ENCODE measurements at places on chromosomes 5 and 9. TPM values are rescaled to one million over a fixed set of nuclear protein-coding genes. Genes with fewer than 3 reads are reported as not detected.

Gene NR2F1
- not detected for total RNA-seq

Gene FOXI1
- 0.16 TPM for total RNA-seq

Gene CCL27
- total RNA-seq: not detected

Gene DAB2
- total RNA-seq: 0.78 TPM

DNA sequence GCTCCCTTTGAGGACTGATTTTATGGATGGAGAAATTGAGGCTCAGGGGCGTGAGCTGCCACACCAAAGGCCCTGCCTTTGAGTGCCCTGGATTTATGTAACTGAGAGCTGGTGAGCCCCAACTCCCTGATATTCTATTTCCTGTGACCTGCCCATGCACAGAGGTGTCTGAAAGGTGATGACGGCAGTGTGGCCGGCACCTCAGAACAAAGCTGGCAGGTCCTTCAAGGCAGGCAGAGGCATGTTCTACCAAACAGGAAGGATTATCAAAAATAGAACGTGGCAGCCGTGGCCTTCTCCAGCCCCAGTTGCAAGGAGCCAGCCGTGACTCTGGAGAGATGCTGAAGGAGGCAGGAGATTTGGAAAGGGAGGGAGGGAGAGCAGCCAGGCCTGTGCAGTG is 36.2 kb downstream of the INSYN2B start:
- H3K4me3 ChIP-seq: no peak overlapping the region
- H3K36me3 ChIP-seq: peaks cover 10% of the 10 kb centered on the region
- DNase-seq: no peak
- H3K27ac ChIP-seq: no peak overlapping the region
- H3K27me3 ChIP-seq: no peaks in the 10 kb centered on the region

GRCh38 chr5:179376701-179377420 is 31.6 kb upstream of the ADAMTS2 start:
- H3K4me1 ChIP-seq: no peaks in the 10 kb centered on the region
- DNase-seq: no peak
- H3K27ac ChIP-seq: no peak overlapping the region
- H3K36me3 ChIP-seq: no peaks in the 10 kb centered on the region
- H3K4me3 ChIP-seq: no peak overlapping the region

DNA sequence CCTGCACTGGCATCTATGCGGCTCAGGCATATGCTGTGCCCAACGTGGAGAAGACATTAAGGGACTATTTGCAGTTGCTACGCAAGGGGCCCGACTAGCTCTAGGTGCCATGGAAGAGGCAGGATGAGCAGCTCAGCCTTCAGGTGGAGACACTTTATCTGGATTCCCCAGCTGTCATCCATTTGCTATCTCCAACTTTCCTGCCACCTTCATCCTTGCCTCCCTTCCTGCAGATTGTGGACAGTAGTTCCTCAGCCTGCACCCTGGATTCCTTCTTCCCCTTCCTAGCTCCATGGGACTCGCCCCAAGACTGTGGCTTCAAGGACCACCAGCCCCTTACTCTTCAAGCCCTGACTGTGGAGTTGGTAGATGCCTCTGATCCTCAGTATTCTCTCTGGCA is 2.0 kb downstream of the SLC35A4 start:
- H3K27ac ChIP-seq: no peak overlapping the region
- peaks cover 53% of the 10 kb centered on the region for H3K4me1 ChIP-seq
- H3K4me3 ChIP-seq: no peak overlapping the region

DNA sequence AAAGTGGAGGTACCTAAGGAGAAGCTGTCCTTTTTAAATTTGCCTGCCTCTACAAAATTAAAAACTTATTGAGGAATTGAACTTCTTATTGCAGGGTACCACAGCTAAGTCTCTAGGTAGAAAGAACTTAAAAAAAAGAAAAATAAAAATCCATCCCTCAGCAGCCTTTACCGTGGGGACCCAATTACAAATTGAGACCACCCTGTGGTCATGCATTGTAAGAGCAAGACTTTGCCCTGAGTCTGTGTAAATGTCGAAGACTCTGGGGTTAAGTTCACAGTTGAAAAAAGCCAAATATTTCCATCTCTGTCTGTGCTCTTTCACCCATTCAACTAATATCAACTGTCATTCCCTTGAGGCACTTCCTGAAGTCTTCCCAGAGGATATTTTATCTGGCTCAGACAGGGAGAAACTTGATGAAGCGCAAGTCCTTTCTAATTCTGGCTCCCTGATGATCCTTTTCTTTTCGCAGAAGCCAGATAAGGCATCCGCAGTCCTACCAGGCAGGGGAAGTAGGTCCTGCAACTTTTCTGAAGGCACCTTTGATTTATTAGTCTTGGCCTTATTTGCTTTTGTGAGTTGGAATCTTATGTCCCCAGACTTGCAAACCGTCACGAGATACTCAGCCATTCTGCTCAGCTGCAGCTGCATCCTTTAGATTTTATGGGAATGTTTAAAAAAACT is 323.8 kb upstream of the WWC1 start:
- no peaks in the 10 kb centered on the region for H3K36me3 ChIP-seq
- no peak for DNase-seq
- H3K4me3 ChIP-seq: no peak overlapping the region
- H3K27me3 ChIP-seq: no peaks in the 10 kb centered on the region

- no peaks in the 10 kb centered on the region for H3K27me3 ChIP-seq
- peaks cover 5% of the 10 kb centered on the region for H3K36me3 ChIP-seq
- no peak overlapping the region for H3K27ac ChIP-seq
- H3K4me3 ChIP-seq: no peak overlapping the region
- H3K4me1 ChIP-seq: no peaks in the 10 kb centered on the region
Observed at GRCh38 chr5:6652025-6652424, 18.8 kb downstream of the SRD5A1 start.

GRCh38 chr9:138063033-138063432 is 185.5 kb downstream of the CACNA1B start:
- no peaks in the 10 kb centered on the region for H3K27me3 ChIP-seq
- no peak overlapping the region for H3K4me3 ChIP-seq
- H3K4me1 ChIP-seq: no peaks in the 10 kb centered on the region
- no peaks in the 10 kb centered on the region for H3K36me3 ChIP-seq
- no peak for DNase-seq
- no peak overlapping the region for H3K27ac ChIP-seq

- no peaks in the 10 kb centered on the region for H3K27me3 ChIP-seq
- H3K4me3 ChIP-seq: no peak overlapping the region
- H3K36me3 ChIP-seq: no peaks in the 10 kb centered on the region
- DNase-seq: no peak
- no peak overlapping the region for H3K27ac ChIP-seq
- H3K4me1 ChIP-seq: no peaks in the 10 kb centered on the region
Observed at GRCh38 chr5:18483451-18483850, 849.2 kb downstream of the TAF11L14 start.

DNA sequence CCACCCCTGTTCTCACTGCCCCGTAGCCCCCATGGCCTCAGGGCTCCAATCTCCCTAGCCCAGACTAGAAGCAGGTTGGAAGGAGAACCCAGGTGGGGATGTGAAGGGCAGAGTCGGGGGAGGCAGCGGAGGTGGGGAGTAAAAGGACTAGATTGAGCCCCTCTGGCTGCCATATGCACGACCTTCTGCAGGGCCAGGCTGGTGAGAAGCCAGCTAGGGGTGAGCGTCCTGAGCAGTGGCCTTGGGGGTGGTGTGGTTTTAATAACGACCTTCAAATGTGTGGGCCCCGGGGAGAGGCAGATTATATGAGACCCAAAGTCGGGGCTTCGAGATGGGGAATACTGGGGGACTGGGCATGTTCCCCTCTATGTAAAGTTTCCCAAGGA is 139.5 kb downstream of the C9orf50 start:
- peaks cover 40% of the 10 kb centered on the region for H3K4me1 ChIP-seq
- no peaks in the 10 kb centered on the region for H3K36me3 ChIP-seq
- no peaks in the 10 kb centered on the region for H3K27me3 ChIP-seq
- no peak overlapping the region for H3K4me3 ChIP-seq
